Activated naive CD4-positive, alpha-beta T cell (primary cell): ENCODE measurements at places on chromosomes 2 and 18.

- DNase-seq = no peak
Observed at GRCh38 chr2:41924709-41925408, 123.0 kb upstream of the PKDCC start.

GRCh38 chr2:7722212-7722910, 805.1 kb downstream of the RNF144A start:
- no peak for DNase-seq

- no peak for DNase-seq
Observed at GRCh38 chr18:77369644-77370043, 120.0 kb downstream of the GALR1 start.

DNA sequence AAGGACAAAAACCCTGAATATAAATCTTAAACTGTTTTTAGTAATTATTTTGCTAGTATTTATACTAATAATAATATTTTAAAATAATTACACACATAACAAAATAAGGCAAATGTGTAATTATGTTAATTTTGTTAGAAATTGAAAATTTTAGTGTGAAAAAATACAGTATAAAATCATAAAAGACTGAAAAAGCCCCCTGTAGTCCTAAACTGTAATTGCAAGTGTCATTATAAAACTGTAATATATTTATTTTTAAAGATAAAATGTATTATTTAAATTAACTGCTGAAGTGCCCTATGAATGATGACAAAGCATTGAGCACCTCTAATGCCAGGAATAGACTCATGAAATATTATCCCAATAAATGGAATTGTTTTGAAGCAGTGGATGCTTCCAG, 1117.7 kb downstream of the CBLN2 start:
- DNase-seq = no peak

DNA sequence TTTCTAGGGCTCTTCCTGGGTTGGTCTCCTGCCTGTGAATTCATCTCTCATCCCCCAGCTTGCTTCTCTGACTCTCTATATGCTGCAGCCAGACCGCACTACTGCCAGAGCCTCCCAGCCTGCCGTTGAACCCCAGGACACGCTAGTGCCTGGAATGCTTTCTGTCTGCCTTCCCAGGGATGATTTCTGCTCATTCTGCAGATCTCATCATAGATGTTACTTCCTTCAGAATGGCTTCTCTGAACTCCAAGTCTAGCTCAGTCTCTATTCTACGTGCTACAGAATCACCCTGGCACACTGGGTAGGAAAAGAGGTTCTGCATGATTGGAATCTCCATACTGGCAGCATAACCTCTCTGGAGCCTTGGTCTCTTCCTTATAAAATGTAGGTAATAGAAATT, 94.8 kb upstream of the RAB12 start:
- no peak for DNase-seq

GRCh38 chr2:190879474-190880377, 895 bp upstream of the GLS start:
- DNase-seq = no peak

GRCh38 chr2:60246583-60246982, 306.9 kb downstream of the BCL11A start:
- no peak for DNase-seq

GRCh38 chr18:77552945-77553344, 303.3 kb downstream of the GALR1 start:
- no peak for DNase-seq

GRCh38 chr2:31065356-31065755, 72.9 kb downstream of the GALNT14 start:
- DNase-seq = no peak

GRCh38 chr2:22683914-22684313, 701.1 kb upstream of the KLHL29 start:
- no peak for DNase-seq

- no peak for DNase-seq
Observed at GRCh38 chr2:168454737-168455644, 1.1 kb upstream of the CERS6 start.

GRCh38 chr18:63539904-63540510, 2.2 kb upstream of the SERPINB12 start:
- DNase-seq = no peak

GRCh38 chr2:208466151-208466919, 59.7 kb downstream of the PTH2R start:
- no peak for DNase-seq

GRCh38 chr2:177579486-177580036, 187.0 kb downstream of the AGPS start:
- no peak for DNase-seq

DNA sequence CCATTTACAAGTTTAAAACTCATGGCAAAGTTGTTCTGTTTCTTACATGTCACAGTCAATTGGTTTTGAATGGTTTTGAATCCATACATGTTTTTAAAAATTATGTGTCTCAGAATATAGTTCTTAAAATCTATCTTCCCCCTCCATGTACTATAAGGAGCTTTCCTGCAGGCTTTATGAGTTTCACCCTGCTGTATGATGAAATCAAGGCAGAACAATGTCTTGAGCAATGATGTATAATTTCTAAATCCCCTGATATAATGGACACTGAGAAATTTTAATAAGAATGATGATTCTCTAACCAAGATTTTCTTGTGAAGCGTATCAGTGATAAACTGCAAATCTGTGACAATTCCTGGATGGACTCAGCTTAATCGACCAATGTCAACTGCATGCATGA, 10.6 kb upstream of the ZNF516 start:
- DNase-seq = no peak

DNA sequence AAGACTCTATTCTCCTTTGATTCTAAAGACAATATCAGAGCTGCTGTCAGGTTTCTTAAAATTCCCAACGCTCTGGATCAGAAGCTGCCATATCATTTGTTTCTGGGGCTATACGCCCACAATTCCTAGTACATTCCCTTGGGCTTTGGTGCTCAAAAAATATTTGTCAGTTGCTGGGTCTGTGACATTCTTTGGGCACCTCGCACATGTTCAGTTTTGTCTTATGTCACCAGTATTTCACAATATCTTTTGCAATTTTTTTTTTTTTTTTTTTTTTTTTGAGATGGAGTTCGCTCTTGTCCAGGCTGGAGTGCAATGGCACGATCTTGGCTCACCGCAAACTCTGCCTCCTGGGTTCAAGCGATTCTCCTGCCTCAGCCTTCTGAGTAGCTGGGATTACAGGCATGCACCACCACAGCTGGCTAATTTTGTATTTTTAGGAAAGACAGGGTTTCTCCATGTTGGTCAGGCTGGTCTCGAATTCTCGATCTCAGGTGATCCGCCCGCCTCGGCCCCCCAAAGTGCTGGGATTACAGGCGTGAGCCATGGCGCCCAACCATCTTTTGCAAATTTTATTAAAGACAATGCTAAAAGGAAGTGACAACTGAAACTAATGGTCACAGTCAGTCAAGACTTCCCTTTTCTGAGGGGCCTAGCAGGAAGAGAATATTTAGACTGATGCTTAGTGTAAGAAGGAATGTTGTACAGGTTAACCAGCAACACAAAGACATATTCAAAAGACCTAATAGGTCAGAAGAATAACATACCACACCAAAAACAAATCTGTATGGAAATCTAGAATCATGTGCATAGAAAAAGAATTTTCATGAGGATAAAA, 6.8 kb downstream of the ZNF397 start:
- no peak for DNase-seq

GRCh38 chr18:74724186-74724585, 126.5 kb downstream of the ZNF407 start:
- DNase-seq = no peak

DNA sequence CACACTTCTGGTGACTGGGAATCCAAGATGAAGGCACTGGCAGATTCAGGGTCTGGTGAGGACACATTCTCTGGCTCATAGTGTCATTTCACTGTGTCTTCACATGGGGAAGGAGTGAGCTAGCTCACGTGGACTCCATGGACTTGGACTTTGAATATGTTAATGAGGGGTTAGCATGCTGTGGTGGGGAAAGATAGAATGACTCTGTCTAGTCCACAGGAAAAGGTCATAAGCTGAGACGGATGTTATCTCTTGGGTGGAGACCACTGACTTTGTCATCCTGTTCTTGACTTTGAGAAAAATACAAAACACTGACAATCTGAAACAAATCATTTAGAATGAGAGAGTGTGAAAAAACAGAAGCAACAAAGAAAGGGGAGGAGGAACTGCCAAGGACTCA, 145.9 kb downstream of the PIK3C3 start:
- DNase-seq = no peak

DNA sequence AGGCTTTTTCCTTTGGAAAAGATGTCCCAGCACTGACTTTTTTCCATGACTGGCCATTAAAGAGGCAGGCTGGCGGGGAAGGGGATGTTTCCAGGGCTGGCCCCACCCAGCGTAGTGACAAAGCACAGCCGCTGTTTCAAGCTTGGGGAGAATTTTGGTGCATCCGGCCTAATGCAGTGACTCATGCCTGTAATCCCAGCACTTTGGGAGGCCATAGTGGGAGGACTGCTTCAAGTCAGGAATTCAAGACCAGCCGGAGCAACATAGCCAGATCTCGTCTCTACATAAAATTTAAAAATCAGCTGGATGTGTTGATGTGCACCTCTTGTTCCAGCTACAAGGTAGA, 78.0 kb upstream of the SH3BP4 start:
- DNase-seq = no peak

GRCh38 chr18:23970161-23971096, 44.1 kb upstream of the TTC39C start:
- no peak for DNase-seq

GRCh38 chr2:239246723-239247122, 154.1 kb downstream of the HDAC4 start:
- no peak for DNase-seq

GRCh38 chr18:9017167-9017904, 85.2 kb upstream of the NDUFV2 start:
- DNase-seq = peak; percentile 3

- DNase-seq = no peak
Observed at GRCh38 chr18:50797142-50797541, 22.7 kb downstream of the MRO start.

DNA sequence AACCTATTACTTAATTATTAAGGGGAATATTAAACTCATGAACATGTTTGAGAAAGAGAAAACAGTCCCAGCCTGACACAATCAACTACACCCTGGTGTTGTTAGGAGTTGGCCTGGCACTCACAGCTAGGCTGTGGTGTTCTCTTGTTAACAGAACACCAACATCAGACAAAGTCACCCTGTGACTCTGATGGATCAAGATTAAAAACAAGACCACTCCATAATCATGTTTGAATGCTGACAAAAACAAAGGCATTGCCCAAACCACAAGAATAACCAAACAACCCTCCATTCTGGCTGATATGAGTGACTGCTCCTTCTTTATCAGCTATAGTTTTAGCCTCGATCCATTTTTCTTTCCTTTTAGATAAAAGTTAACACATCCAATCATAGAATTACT, 3.0 kb downstream of the BOLL start:
- no peak for DNase-seq

DNA sequence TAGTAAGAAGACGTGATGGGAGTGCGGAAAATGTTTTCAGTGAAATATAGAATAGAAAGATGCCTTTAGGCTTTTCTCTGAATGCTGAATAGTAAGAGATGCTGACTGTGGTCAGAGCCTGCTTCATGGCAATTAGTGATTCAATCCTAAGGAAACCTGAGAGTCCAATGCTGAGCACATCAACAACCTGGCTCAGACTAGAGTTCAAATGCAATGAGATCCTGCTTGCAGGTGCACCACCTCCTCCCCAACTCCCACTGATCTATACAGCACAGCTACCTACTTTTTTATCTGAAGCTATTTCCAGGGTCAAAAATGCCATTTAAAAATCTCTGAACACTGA, 65.4 kb downstream of the AAK1 start:
- no peak for DNase-seq

DNA sequence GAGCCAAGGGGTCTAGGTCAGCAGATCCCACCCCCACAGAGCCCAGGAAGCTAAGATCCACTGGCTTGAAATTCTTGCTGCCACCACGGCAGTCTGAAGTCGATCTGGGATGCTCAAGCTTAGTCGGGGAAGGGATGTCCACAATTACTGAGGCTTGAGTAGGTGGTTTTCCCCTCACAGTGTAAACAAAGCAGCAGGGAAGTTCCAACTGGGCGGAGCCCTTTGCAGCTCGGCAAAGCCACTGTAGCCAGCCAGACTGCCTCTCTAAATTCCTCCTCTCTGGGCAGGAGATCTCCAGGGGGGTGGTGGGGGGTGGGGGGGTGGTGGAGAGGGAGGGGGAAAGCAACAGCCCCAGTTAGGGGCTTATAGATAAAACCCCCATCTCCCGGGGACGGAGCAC, 419.5 kb downstream of the NUP35 start:
- no peak for DNase-seq

DNA sequence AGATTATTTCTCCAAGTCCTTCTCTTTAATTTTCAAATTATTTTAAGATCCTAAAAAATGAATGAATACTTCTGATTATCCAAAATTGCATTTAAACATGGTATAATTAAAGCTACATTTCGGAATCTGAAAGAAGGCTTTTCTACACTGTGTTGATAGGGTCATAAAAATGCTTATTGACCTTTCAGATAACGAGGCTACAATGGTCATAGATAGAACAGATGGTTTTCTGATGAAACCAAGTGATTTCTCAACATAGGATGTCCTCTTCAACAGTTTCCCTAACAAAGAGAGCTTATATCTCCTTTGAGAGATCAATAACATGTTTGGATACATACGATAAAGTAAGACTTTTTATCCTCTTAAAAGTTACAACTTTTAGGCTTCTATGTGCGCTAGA, 201.1 kb downstream of the PTH2R start:
- no peak for DNase-seq

DNA sequence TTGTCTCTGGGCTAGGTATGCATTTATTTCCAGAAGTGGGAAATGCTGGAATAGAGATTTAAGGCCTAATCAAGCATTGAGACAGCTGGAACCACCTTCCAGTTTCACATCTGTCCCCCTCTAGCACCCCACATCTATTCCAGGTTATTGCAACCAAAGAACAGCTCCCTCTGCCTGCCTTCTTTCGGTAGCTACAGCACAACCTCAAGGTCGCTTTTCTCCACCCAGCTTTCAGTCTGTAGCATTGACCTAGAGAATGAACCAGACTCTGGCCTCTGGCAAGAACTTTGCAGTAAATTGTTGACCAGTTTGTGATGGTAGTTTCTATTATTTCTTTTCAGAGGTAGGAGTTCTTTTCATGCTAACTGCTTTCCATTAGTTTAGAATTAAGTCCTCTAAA, 484.2 kb downstream of the DLGAP1 start:
- no peak for DNase-seq

DNA sequence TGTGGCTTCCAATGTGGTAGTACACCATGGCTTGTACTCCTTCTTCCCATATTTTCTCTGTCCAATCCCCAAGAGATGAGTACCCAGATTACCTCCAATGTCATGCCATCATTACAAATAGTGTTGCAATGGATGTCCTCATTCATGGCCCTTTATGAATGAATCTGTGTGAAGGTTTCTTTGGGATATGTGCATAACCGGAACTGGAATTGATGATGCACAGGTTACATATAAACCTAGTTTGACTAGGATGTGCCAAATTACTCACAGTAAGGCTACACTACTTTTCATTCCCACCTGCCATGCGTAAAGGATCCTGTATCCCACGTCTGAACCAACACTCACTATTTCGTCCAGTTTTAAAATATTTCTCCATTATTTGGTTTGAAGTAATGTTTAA, 173.9 kb upstream of the CXCR4 start:
- no peak for DNase-seq
